ENCODE measurements at places on chromosomes 16 and 17. TPM values are rescaled to one million over a fixed set of nuclear protein-coding genes. Genes with fewer than 3 reads are reported as not detected.

NUPR1 gene
- total RNA-seq: not detected

APOBR gene
- 6.8 TPM for total RNA-seq

GRCh38 chr16:25690552-25691143, 1.1 kb upstream of the HS3ST4 start:
- DNase-seq: no peak

PERCC1 gene
- not detected for total RNA-seq

PLXDC1 gene
- 3.7 TPM for total RNA-seq
